NCI-H1105 treated with DMSO at 0.1 percent for 48 hours (cell line): ENCODE measurements at places on chromosomes 13 and 19.

DNA sequence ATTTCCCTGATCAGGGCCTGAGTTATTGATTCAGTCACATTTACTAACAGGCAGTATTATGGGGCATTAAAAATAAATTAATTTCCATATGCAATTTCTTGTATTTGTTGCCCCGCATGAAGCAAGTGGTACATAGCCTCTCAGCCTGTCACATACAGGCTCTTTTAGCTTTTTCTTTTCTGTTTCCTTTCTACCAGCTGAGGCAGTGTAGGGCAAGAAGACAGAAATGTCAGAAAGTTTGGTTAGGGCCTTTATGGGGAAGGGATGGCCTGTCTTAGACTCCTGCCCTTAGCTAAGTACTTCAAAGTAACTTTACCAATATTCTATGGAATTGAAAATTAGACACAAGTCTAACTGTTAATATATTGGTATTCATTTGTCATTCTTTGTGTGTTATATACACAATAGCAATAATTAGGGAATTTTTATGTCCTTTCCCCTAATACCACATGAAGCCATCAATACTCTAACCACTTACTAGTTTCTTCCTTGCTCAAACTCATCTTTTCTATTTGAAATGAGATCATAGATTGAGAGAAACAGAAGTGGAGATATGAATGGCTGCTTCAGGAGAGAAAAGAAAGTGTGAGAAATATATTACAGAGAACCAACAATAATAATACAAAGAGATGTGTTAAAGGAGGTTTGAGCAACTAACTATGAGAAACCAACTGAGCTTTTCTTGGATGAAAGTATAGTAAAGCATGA lies 669.6 kb downstream of the PCDH17 start:
- no peak for DNase-seq

- DNase-seq = no peak
Measured at GRCh38 chr13:20585371-20585770, 18.4 kb downstream of the IFT88 start.

GRCh38 chr13:44601586-44601985 lies 25.5 kb upstream of the TSC22D1 start:
- DNase-seq = no peak

GRCh38 chr13:65744836-65745235 lies 1485.3 kb downstream of the PCDH9 start:
- DNase-seq = no peak

- DNase-seq = no peak
Measured at GRCh38 chr13:26509491-26509890, 48.0 kb upstream of the WASF3 start.

DNA sequence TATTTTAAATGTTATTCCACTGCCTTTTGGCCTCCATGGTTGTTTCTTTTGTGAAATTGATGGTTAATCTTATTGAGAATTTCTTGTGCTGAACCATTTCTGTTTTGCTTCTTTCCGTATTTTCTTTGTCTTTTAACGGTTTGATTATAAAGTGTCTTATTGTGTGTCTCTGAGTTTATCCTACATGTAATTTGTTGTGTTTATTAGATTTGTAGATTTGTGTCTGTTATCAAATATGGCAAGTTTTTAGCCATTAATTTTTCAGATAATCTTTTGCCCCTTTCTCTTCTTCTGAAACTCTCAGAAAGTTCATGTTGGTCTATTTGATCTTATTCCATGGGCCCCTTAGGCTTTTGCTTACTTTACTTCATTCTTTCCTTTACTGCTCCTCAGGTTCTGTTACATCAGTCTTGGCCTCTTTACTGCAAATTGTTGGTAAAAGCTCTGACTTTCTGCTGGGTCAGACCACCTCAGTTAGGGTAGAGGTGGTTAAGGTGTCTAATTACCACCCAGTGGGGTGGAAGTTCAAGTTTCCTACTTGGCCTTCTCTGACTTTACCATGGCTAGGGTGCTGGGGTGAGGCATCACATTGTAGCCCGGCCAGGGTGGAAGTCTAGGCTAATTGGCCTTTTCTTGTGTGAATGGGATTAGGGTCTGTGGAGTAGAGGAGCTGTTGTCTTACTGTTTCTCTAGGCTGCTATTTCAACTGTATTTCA lies 58.3 kb downstream of the ZMYM2 start:
- no peak for DNase-seq

- DNase-seq = peak; percentile 31
Measured at GRCh38 chr13:39942552-39943273, 287.3 kb downstream of the COG6 start.

GRCh38 chr13:76029088-76029487 lies 393.0 kb downstream of the LMO7 start:
- no peak for DNase-seq

- no peak for DNase-seq
Measured at GRCh38 chr19:41325947-41326706, 16.2 kb downstream of the CCDC97 start.

GRCh38 chr13:30870916-30871587 lies 35.0 kb upstream of the MEDAG start:
- DNase-seq = no peak

GRCh38 chr19:34269081-34269480 lies 14.7 kb downstream of the GARRE1 start:
- no peak for DNase-seq

GRCh38 chr13:36417331-36417730 lies 15.0 kb upstream of the CCNA1 start:
- DNase-seq = no peak

- DNase-seq = no peak
Measured at GRCh38 chr19:43820098-43820883, 6.8 kb upstream of the ZNF283 start.

DNA sequence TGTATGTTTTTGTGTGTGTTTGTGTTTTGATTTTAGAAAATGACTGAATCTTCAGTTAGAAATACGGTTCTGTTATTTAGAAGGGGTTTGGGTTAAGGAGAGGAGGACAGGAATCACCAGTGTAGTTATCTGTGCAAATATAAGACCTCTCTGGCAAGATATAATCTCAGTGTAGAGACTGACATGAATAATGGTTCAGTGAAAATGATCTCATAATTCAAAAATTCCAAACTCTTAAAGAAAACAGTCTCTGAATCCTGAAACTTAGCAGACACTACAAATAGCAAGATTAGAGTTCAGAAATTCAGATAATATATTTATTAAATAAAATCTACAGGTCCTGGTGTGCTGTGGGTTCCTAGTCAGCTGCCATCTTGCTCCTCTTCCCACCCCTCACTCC lies 73.5 kb downstream of the PDS5B start:
- DNase-seq = no peak

DNA sequence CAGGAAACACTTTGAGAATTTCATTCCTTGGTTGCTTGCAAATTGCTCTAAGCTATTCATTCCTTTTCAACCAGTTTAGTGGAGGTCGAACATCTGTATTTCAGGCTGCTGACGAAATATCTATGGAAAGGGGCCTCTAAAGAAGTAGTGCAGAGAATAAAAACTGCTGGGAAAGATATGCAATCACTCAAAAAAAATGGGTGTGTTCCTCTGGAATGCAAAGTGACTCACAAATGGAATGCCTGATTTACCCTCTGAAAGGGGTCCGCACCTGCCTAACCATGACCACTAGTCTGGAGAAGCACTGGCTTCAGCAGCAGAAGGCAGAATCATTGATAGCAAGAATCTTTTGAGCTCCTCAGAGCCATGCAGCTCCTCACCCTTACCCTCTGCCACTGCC lies 129.4 kb downstream of the PCDH9 start:
- no peak for DNase-seq

DNA sequence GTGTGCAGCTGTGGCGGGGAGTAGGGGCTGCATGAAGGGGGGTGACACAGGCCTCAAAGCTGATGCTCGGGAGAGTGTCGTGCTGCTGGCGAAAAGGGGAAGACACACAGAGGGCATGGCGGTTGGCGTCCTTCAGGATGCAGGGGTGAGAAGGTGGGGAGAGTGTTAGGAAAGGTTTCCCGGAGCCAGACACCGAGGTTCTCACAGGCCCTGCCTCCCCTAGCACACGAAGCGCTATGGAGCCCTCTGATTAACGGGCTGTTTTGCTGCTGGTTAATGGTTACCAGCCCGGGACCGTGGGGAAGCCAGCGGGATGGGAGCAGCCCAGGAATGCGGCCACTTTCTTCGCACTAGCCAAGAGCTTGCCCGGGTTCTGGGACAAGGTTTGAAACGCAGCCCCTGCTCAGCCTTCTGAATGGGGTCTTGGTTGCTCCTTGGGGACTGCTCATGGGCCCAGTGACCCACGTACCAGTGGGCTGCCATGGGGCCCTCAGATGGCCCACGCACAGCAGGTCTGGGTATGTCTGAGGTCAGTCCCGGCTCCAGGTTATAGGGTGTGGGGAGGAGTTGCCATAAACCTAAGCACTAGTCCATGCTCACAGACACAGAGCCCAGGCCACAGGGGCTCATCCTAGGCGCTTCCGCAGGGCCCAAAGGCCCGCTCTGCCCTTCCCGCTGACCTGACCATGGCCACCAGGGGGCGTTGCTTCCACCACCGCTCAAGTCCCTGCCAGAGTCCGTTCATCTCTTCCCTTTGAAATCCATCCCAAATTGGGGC lies 31.3 kb upstream of the ISYNA1 start:
- DNase-seq = peak; percentile 26

DNA sequence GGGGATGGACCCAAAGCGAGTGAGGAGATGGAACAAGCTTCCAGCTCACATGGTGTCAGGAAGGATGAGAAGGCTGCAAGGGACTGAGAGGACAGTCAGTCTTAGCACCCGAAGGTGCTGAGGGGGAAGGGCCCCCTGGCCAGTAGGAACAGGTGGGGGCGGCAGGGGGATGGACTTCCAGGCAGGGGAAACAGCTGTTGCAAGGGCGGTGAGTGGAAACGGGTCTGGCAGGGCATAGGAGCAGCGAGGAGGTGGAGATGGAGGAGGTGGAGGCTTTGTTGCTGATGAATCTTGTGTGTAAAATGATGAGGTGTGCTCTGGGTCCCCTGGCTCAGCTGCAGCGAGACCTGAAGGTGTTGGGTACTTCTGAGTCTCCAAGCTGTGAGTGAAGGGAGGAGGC lies 1.2 kb downstream of the MAP1S start:
- no peak for DNase-seq

DNA sequence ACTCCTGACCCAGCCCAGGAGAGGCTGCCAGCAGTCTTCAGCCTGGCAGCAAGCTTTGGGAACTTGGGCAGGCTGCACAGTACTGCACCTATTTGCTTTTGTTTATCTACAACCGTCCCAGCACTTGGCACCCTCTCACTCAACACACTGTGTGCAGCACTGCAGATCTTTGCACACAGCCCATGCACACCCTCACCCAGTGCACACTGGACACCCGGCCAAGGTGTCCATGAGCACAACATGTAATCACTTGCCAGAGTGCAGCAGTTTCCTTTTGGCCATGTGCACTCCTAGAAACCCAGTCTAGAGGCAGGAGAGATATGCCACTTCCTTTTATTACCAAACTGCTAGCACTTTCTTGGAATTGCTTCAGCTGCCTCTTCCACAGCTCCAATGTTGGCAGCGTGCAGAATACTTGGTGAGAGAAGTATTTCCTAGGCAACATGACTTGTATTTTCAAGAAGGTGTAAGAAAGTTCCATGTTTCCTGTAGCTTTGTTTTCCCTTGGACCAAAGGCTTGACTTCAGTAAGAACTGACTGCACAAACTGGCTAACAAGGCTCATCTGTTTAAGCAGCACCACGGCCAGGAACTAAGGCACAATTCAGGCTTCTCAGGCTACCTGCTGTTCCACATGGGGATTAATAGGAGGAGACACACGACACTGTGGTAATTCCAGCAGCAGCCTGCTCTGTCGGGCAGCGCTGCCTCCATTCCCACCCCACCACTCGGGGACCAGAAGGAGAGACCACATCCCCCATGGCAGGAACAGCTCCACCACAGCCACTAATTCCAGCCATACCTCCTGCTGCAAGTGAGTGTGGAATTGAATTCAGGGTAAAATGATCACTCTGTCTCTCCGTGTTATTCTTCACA lies 15.3 kb downstream of the ATP7B start:
- no peak for DNase-seq

GRCh38 chr13:29943686-29944085 lies 93.3 kb upstream of the UBL3 start:
- no peak for DNase-seq

- no peak for DNase-seq
Measured at GRCh38 chr19:46755077-46755852, 9.0 kb upstream of the STRN4 start.

- DNase-seq = no peak
Measured at GRCh38 chr19:35731353-35731752, 10.9 kb downstream of the IGFLR1 start.

GRCh38 chr19:29397748-29398147 lies 128.0 kb upstream of the VSTM2B start:
- DNase-seq = no peak

DNA sequence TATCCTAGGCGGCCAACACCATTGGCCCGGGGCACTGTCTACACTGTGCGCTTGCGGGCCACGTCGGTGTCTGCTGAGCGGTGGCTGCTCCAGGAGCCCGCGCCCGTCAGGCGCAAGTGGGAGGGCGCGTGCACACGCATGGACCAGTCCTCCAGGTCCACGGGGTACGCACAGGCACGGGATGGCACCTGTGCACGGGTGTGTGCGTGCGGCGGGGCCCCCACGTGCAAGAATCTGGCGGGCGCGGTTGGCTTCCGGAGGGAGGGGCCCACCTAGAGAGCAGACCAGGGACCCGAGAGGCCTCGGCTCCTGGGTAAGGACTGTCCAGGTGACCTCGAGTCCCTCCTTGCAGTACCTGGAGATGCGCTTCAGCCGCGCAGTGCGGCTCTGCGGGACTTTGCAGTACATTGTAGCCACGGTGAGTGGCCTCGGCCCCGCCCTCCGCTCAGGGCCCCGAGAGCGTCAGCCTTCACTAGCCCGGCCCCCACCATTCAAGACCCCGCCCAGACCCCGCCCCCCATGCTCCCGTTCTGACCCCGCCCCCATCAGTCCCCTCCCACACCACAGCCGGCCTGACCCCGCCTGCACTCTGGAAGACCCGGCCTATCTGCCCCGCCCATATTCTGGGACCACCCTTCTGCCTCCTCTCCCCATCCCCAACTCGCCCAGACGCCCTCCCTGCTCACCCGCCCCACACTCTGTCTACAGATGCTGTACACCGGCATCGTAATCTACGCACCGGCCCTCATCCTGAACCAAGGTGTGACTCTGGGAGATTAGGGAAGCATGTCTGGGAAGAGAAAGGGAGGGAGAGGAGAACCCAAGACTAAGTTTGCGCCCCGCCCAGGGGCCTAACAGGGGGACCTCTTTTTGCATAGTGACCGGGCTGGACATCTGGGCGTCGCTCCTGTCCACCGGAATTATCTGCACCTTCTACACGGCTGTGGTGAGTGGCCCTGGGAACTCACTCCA lies 2.3 kb downstream of the SLC5A5 start:
- peak; percentile 20 for DNase-seq

GRCh38 chr13:46895381-46895780 lies 1.5 kb downstream of the HTR2A start:
- no peak for DNase-seq

- no peak for DNase-seq
Measured at GRCh38 chr13:110024645-110024980, 238.2 kb upstream of the IRS2 start.

DNA sequence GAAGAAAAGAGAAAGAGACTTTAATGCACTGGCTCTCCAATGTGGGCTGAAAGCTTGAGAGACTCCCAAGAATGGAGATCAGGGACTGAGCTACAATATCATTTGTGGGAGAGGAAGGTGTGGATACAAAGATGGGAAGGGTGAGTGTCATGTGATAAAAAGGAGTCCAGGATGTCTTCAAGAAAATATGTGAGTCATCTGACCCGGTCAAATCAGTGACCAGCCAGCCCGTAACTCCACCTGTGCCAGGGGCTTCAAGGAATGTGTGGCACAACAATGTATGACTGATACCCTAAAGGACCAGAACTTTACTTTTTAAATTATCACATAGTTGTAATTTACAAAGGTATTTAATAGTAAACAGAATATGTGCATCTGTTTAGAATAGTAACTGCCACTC lies 97.2 kb downstream of the DOCK9 start:
- no peak for DNase-seq

GRCh38 chr13:114069376-114070097 lies 62.9 kb downstream of the RASA3 start:
- no peak for DNase-seq
